ENCODE measurements at places on chromosomes 2 and 18. TPM values are rescaled to one million over a fixed set of nuclear protein-coding genes. Genes with fewer than 3 reads are reported as not detected.

GBX2 gene
- not detected for total RNA-seq

AFG3L2 gene
- total RNA-seq, result 40.6 TPM

SLC9A4 gene
- 0.08 TPM for total RNA-seq

CYTIP gene
- 227 TPM for total RNA-seq

DNER gene
- total RNA-seq, result not detected

HRH4 gene
- total RNA-seq, result not detected

POTEC gene
- total RNA-seq, result not detected

HNRNPA3 gene
- 329 TPM for total RNA-seq

DNAJC27 gene
- 8.0 TPM for total RNA-seq

ATP6V1B1 gene
- total RNA-seq, result not detected

LYPD6 gene
- not detected for total RNA-seq

GRCh38 chr2:106085181-106085940 lies 108.7 kb downstream of the UXS1 start:
- peaks cover 22% of the 10 kb centered on the region for H3K36me3 ChIP-seq
- DNase-seq, result peak; percentile 80
- no peaks in the 10 kb centered on the region for H3K27me3 ChIP-seq
- peak overlapping the region; percentile 37 for H3K4me3 ChIP-seq

- peak within 1 kb of the TSS; percentile 56 for H3K4me3 ChIP-seq
- H3K4me1 ChIP-seq, result peaks cover 27% of the 10 kb centered on the region
- H3K27ac ChIP-seq, result no peak within 1 kb of the TSS
- peaks cover 71% of the 10 kb centered on the region for H3K27me3 ChIP-seq
- H3K36me3 ChIP-seq, result no peaks in the 10 kb centered on the region
Observed at GRCh38 chr18:49561289-49562193, at the start of gene LIPG. Gene LIPG (plus strand): TSS chr18:49562057. CDS start chr18:49562309, 252 bp downstream.

DNA sequence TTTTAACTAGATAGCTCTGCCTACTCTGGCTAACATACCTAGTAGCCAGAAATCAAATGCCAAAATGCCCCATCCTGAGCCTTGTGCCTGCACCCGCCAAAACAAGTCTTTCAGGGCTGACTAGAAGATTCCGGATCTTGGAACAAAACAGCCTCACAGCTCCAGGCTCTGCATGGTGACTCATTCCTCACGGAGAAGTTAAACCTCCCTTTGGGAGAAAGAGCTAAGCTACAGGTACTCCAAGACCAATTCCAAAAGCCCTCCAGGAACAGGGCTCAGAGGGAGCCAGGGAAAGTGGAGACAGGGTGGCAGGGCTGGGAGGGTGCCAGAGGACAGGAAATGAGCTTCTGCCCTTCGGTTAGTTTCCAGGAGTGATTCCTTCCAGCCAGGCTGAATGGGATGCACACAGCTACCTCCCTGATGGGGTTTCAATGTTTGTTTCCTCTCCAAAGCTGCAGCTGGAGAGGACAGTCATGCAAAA lies 295.6 kb downstream of the TNS1 start:
- no peak overlapping the region for H3K4me3 ChIP-seq
- no peak overlapping the region for H3K27ac ChIP-seq
- DNase-seq, result no peak
- no peaks in the 10 kb centered on the region for H3K4me1 ChIP-seq
- no peaks in the 10 kb centered on the region for H3K36me3 ChIP-seq

GRCh38 chr2:159256159-159256558 lies 30.3 kb downstream of the WDSUB1 start:
- no peak overlapping the region for H3K27ac ChIP-seq
- peaks cover 7% of the 10 kb centered on the region for H3K36me3 ChIP-seq
- H3K27me3 ChIP-seq, result no peaks in the 10 kb centered on the region
- H3K4me1 ChIP-seq, result no peaks in the 10 kb centered on the region

GRCh38 chr2:219969508-219969907 lies 342.1 kb downstream of the SLC4A3 start:
- H3K27me3 ChIP-seq, result no peaks in the 10 kb centered on the region
- H3K4me3 ChIP-seq, result no peak overlapping the region
- H3K4me1 ChIP-seq, result no peaks in the 10 kb centered on the region

GRCh38 chr2:110759411-110759810 lies 27.0 kb downstream of the ACOXL start:
- H3K27ac ChIP-seq, result no peak overlapping the region
- H3K4me3 ChIP-seq, result no peak overlapping the region
- no peak for DNase-seq
- no peaks in the 10 kb centered on the region for H3K4me1 ChIP-seq
- H3K36me3 ChIP-seq, result no peaks in the 10 kb centered on the region

DNA sequence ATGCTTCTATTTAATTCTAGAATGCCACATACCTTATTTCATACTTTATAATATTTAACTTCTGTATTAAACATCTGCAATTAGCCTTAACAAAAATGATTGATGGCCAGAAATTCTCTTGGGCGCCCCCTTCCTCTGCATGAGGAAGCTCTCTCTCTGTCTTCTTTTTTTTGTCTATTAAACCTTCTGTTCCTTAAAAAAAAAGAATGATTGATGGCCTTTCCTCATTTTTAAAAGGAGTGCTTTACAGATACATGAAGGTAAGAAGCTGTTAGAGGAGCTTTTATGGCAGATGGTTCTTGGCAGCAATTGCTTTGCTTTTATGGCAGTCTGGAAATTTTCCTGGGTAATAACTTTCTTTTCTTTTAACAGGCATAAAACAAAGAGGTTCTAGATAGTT lies 526.9 kb downstream of the SLC4A3 start:
- H3K36me3 ChIP-seq, result no peaks in the 10 kb centered on the region
- H3K4me1 ChIP-seq, result no peaks in the 10 kb centered on the region
- H3K4me3 ChIP-seq, result no peak overlapping the region
- no peak for DNase-seq
- no peaks in the 10 kb centered on the region for H3K27me3 ChIP-seq
- no peak overlapping the region for H3K27ac ChIP-seq

- H3K27me3 ChIP-seq, result peaks cover 3% of the 10 kb centered on the region
- no peak overlapping the region for H3K4me3 ChIP-seq
- no peaks in the 10 kb centered on the region for H3K36me3 ChIP-seq
- H3K27ac ChIP-seq, result no peak overlapping the region
- H3K4me1 ChIP-seq, result no peaks in the 10 kb centered on the region
Observed at GRCh38 chr18:35827275-35827902, 145.1 kb upstream of the RMP24 start.

- peaks cover 6% of the 10 kb centered on the region for H3K36me3 ChIP-seq
- no peaks in the 10 kb centered on the region for H3K4me1 ChIP-seq
- no peak overlapping the region for H3K27ac ChIP-seq
- no peaks in the 10 kb centered on the region for H3K27me3 ChIP-seq
Observed at GRCh38 chr2:24680196-24680595, 113.0 kb downstream of the PTRHD1 start.

DNA sequence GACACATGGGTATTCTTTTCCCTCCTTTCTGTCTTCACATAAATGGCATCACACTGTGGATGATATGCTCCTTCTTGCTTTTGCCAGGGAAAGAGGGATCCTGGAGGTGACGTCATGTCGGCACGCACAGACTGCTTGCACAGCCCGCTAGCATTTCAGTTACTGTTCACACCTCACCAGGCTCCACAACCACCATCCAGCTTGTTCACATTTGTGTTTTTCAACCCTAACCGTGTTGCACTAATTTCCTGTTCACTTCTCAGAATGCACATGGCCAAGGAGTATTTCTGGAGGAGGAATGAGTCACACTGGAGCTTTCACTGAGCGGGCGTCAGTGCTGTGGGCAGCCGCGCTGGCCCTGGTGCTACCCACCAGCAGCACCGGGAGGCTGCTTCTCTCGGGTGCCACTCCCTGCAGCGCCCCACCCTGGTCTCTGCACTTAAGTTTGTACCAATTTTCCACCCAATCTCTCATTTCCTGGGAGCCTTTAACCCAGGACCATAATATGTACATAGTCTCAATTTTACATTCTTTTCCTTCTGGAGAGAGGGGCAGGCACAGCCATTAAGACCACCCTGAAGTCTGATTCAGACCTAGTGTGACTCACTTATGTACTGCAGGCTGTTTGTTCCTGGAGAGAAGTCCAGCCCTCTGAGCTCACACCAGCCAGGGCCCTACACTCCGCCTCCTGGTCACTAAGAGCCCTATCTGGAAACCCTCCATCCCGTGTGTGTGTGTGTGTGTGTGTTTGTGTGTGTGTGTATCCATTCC lies 65.1 kb downstream of the MBP start:
- H3K4me1 ChIP-seq, result peaks cover 99% of the 10 kb centered on the region
- H3K36me3 ChIP-seq, result peaks cover 91% of the 10 kb centered on the region
- H3K27me3 ChIP-seq, result no peaks in the 10 kb centered on the region
- peak overlapping the region; percentile 95 for H3K27ac ChIP-seq
- peak overlapping the region; percentile 61 for H3K4me3 ChIP-seq

GRCh38 chr2:231786917-231787292 lies 660 bp downstream of the COPS7B start:
- peak overlapping the region; percentile 84 for H3K27ac ChIP-seq
- peak overlapping the region; percentile 91 for H3K4me3 ChIP-seq
- H3K4me1 ChIP-seq, result peaks cover 50% of the 10 kb centered on the region
- peaks cover 10% of the 10 kb centered on the region for H3K36me3 ChIP-seq
- no peak for DNase-seq
- H3K27me3 ChIP-seq, result no peaks in the 10 kb centered on the region

- no peak for DNase-seq
- no peaks in the 10 kb centered on the region for H3K36me3 ChIP-seq
- no peak overlapping the region for H3K4me3 ChIP-seq
- H3K27me3 ChIP-seq, result no peaks in the 10 kb centered on the region
Observed at GRCh38 chr2:54275541-54275940, 19.5 kb upstream of the TSPYL6 start.

- H3K4me3 ChIP-seq, result peak overlapping the region; percentile 89
- H3K36me3 ChIP-seq, result peaks cover 62% of the 10 kb centered on the region
- peaks cover 8% of the 10 kb centered on the region for H3K27me3 ChIP-seq
- H3K4me1 ChIP-seq, result peaks cover 68% of the 10 kb centered on the region
Observed at GRCh38 chr2:61179701-61180639, 18.0 kb downstream of the C2orf74 start.

DNA sequence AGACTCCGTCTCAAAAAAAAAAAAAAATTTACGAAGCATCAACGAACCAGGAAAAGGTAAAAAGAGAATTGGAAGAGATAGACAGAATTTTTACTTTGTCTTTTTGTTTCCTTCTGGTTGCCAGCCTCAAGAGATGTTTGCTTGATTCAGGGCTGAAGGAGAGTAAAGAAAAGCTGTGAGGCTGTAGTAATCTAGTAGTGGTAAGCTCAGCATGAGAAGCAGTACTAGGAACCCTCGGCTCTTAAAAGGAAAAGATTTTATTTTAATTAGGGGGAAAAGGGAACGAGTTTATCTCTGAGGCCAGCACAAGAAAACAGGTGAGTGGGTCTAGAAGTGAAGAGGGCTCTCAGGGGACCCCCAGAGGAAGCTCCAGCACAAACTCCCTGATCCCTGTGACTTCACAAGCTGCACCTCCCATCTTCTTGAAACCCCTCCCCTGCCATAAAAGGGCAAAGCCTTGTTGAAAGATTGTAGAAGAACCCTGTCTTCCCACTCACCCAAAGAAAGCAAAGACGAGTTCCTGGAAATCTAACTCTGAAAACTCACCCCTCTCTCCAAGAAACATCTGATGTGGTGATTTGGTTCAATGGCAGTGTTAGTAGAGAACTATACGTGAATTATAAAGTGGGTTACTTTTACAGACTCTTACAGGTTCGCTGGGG lies 8.6 kb downstream of the RBMS1 start:
- DNase-seq, result peak; percentile 62
- peaks cover 78% of the 10 kb centered on the region for H3K4me1 ChIP-seq
- H3K36me3 ChIP-seq, result peaks cover 20% of the 10 kb centered on the region
- H3K27ac ChIP-seq, result peak overlapping the region; percentile 87

GRCh38 chr18:22296304-22296703 lies 121.4 kb downstream of the CTAGE1 start:
- no peaks in the 10 kb centered on the region for H3K36me3 ChIP-seq
- H3K27me3 ChIP-seq, result no peaks in the 10 kb centered on the region
- DNase-seq, result no peak
- no peak overlapping the region for H3K27ac ChIP-seq

DNA sequence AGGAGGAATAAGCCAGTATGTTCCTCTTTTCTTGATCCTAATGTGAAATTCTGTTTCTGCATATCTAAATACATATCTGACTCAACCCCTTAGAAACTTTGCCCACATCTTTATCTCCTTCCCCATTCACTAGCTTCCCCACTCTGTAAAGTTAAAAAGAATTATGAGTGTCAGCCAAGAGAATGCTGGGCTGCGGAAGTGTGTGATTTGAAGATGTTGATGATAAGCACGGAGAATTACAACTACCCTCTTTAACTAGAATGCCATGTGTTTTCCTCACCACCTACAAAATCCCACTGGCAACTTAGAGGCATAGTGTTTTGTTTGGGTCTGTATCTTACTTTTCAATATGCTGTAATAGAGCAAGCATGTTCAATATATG lies 490.4 kb upstream of the FANCL start:
- H3K4me3 ChIP-seq, result no peak overlapping the region
- no peak for DNase-seq
- H3K27me3 ChIP-seq, result peaks cover 8% of the 10 kb centered on the region
- no peaks in the 10 kb centered on the region for H3K36me3 ChIP-seq
- H3K4me1 ChIP-seq, result no peaks in the 10 kb centered on the region

- no peak overlapping the region for H3K27ac ChIP-seq
- no peak for DNase-seq
- H3K4me1 ChIP-seq, result no peaks in the 10 kb centered on the region
Observed at GRCh38 chr18:34117319-34117718, 107.4 kb downstream of the NOL4 start.

- H3K4me1 ChIP-seq, result no peaks in the 10 kb centered on the region
- no peaks in the 10 kb centered on the region for H3K27me3 ChIP-seq
- DNase-seq, result no peak
- peaks cover 18% of the 10 kb centered on the region for H3K36me3 ChIP-seq
- H3K4me3 ChIP-seq, result no peak overlapping the region
Observed at GRCh38 chr2:3168230-3168891, 209.3 kb downstream of the EIPR1 start.

GRCh38 chr2:230784795-230785194 lies 72.2 kb downstream of the CAB39 start:
- H3K4me1 ChIP-seq, result peaks cover 71% of the 10 kb centered on the region
- peaks cover 93% of the 10 kb centered on the region for H3K36me3 ChIP-seq
- H3K4me3 ChIP-seq, result no peak overlapping the region
- no peak for DNase-seq

DNA sequence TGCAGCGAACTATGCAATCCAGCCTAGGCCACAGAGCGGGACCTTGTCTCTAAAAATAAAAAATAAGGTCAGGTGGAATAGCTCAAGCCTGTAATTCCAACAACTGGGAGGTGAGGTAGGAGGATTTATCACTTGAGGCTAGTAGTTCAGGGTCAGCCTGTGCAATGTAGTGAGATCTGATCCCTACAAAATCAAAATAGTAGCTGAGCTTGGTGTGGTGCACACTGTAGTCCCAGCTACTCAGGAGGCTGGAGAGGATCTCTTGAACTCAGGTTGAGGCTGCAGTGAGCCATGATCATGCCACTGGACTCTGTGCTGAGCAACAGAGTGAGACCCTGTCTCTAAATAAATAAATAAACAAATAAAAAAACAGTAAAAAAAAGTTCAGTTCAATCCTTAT lies 5.7 kb downstream of the MBD5 start:
- peaks cover 3% of the 10 kb centered on the region for H3K36me3 ChIP-seq
- no peak overlapping the region for H3K4me3 ChIP-seq
- H3K4me1 ChIP-seq, result peaks cover 27% of the 10 kb centered on the region
- no peak overlapping the region for H3K27ac ChIP-seq
- no peak for DNase-seq
- no peaks in the 10 kb centered on the region for H3K27me3 ChIP-seq

GRCh38 chr2:23454501-23455120 lies 69.6 kb downstream of the KLHL29 start:
- no peak overlapping the region for H3K27ac ChIP-seq
- no peaks in the 10 kb centered on the region for H3K36me3 ChIP-seq
- DNase-seq, result no peak
- H3K4me1 ChIP-seq, result peaks cover 32% of the 10 kb centered on the region

Measured in activated CD8-positive, alpha-beta T cell treated with anti-CD3 and anti-CD28 coated beads, Interleukin-2, amount 10 ng/mL, durations not matched to agents 7 days and 5 days (primary cell).